Left renal pelvis (tissue), 4 donors: ENCODE measurements at places on chromosomes 5 and 9. TPM values are rescaled to one million over a fixed set of nuclear protein-coding genes. Genes with fewer than 3 reads are reported as not detected.

Gene IL17B
- 1.4 TPM for polyA plus RNA-seq

Gene GPX3
- 1,370 TPM for polyA plus RNA-seq

GRCh38 chr5:38463634-38464521 is 92.6 kb downstream of the LIFR start:
- no peak for DNase-seq

DNA sequence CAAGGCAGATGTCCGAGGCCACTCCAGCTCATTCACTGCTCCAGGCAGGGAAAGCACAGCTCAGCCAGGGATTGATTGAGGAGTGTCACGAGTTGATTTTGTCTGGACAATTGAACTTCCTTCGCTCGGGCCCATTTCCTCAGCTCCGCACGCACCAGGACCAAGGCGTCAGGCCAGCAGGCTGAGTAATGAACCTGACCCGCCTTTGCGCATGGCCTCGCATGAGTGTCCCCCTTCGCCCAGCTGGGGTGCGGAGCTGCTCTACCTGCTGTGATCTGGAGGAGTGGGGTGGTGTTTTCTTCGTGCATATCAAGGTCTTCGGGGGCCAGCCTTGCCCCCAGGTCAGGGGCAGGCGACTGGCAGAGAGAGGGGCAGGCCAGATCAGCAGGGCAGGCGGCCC is 44.0 kb downstream of the VAV2 start:
- DNase-seq = no peak

Gene PCDHGA11
- 5.2 TPM for polyA plus RNA-seq
